ENCODE measurements at places on chromosomes 5 and 9. TPM values are rescaled to one million over a fixed set of nuclear protein-coding genes. Genes with fewer than 3 reads are reported as not detected.

The NEUROG1 gene
- total RNA-seq, result not detected

The KLF4 gene
- 60.2 TPM for total RNA-seq

The LYSMD3 gene
- total RNA-seq, result 13.6 TPM

The LCN15 gene
- total RNA-seq, result not detected

The SHISAL2B gene
- not detected for total RNA-seq

The SPINK6 gene
- not detected for total RNA-seq

The TERT gene
- not detected for total RNA-seq

The MYOT gene
- total RNA-seq, result not detected

The IGFBPL1 gene
- not detected for total RNA-seq

The CNTNAP3 gene
- total RNA-seq, result 0.15 TPM

The PROB1 gene
- total RNA-seq, result 1.2 TPM

The SPACA9 gene
- total RNA-seq, result 3.5 TPM

The ZER1 gene
- total RNA-seq, result 52.4 TPM

The JAKMIP2 gene
- 0.50 TPM for total RNA-seq

The GABBR2 gene
- 1.3 TPM for total RNA-seq
